Activated CD8-positive, alpha-beta memory T cell treated with anti-CD3 and anti-CD28 coated beads, Interleukin-2, amount 10 ng/mL, durations not matched to agents 7 days and 5 days (primary cell): ENCODE measurements at places on chromosomes 7 and 10. TPM values are rescaled to one million over a fixed set of nuclear protein-coding genes. Genes with fewer than 3 reads are reported as not detected.
A peak's percentile ranks its signal among the peaks of the same experiment; 100 is the strongest.

The ZCCHC24 gene
- 3.1 TPM for total RNA-seq

The NXPH1 gene
- not detected for total RNA-seq

DNA sequence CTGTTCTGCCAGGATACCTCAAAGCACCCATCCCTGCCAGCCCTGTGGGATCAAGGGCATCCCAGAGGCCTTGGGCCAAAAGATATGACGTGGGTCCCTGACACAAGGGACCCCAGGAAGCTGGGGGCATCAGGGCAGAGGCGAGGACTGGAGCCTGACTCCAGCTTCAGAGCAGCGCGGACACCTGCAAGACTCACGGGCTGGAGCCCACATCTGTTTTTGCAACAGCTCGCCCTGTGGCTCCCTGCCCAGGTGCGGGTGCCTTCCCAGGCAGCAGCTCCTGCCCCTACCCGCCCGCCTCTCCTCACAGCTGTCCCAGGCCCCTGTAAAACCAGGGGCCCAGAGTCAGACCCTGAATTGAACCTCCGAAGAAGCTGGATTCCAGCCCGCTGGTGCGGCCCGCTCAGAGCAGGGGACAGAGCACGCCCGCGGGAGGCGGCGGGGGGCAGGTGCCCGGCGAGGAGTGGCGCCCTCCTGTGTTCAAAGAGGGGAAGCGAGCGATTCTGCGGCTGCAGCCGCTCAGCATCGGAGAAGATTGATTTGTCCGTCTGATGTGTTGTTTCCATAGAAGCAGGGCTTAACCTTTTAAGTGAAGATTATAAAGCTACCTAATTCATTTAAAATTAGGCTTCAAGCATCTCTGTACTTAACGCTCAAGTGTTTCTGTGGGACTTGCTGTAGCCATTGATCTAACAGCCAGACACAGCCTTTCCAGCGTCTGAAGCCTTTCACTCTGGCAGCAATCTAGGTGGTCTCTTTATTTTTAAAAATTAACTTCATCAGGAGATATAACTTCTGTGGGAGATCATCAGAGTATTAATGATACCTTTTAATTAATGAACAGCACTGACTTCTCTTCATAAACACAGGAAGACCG lies 88.4 kb downstream of the BEND7 start:
- peak overlapping the region; percentile 21 for H3K4me3 ChIP-seq
- peak; percentile 60 for DNase-seq
- peaks cover 49% of the 10 kb centered on the region for H3K27me3 ChIP-seq
- H3K4me1 ChIP-seq: peaks cover 7% of the 10 kb centered on the region
- no peak overlapping the region for H3K27ac ChIP-seq

DNA sequence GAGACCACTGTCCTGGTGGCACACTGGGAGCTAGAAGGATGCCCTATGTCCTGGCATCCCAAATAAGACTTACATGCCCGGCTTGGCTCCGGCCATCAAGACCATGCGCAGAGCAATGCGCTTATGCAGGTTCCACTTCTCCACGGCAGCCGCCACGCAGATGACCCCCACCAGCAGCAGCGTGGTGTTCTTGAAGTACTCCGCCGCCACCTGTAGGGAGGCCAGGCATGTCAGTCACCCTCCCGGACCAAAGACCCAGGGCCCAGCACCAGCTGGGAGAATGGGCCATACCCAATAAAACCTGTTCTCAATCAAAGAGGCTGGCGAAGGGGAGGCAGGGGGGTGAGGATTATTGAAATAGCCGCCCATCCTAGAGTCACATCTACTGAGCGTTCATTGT lies 19.9 kb downstream of the SLC13A4 start:
- no peak overlapping the region for H3K4me3 ChIP-seq
- DNase-seq: no peak
- H3K27ac ChIP-seq: no peak overlapping the region
- no peaks in the 10 kb centered on the region for H3K36me3 ChIP-seq
- peaks cover 3% of the 10 kb centered on the region for H3K4me1 ChIP-seq
- no peaks in the 10 kb centered on the region for H3K27me3 ChIP-seq

- H3K36me3 ChIP-seq: peaks cover 4% of the 10 kb centered on the region
- H3K27ac ChIP-seq: no peak overlapping the region
- no peaks in the 10 kb centered on the region for H3K4me1 ChIP-seq
Measured at GRCh38 chr7:25978466-25978865, 173.5 kb upstream of the NFE2L3 start.

- peaks cover 15% of the 10 kb centered on the region for H3K27me3 ChIP-seq
- no peaks in the 10 kb centered on the region for H3K4me1 ChIP-seq
- no peaks in the 10 kb centered on the region for H3K36me3 ChIP-seq
Measured at GRCh38 chr7:27109466-27110185, 7.1 kb upstream of the HOXA2 start.

DNA sequence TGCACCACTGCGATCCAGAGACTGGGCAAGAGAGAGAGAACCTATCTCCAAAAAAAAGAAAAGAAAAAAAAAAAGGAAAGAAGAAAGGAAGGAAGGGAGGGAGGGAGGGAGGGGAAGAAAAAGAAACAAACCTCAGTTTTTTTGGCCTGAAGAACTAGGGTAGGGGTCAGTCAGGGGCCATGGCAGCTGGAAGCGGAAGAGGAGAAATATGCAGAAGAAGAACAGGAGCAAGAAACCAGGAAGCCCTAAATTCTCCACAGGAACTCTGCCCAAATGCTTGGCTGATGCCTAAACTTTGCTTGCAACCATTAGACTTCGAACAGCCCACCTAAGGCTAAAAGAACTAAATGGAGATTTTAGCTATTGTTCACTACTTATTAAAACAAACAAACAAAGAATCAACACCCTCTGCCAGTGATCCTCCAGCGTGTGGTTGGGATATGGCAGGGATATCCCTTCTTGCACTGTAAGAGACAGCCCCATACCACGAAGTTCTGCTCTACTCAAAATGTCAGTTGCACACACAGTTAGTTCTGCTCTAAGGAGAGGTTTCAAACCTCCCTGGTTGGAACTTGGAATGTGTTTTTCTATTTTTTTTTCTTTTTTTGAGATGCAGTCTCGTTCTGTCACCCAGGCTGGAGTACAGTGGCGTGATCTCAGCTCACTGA lies 139.5 kb downstream of the FAM107B start:
- H3K4me1 ChIP-seq: no peaks in the 10 kb centered on the region
- peaks cover 5% of the 10 kb centered on the region for H3K36me3 ChIP-seq
- no peak for DNase-seq
- no peak overlapping the region for H3K27ac ChIP-seq
- H3K4me3 ChIP-seq: no peak overlapping the region

GRCh38 chr10:83769281-83769820 lies 370.0 kb upstream of the GHITM start:
- DNase-seq: no peak
- H3K36me3 ChIP-seq: no peaks in the 10 kb centered on the region
- no peaks in the 10 kb centered on the region for H3K4me1 ChIP-seq
- H3K4me3 ChIP-seq: no peak overlapping the region
- no peaks in the 10 kb centered on the region for H3K27me3 ChIP-seq
- no peak overlapping the region for H3K27ac ChIP-seq

DNA sequence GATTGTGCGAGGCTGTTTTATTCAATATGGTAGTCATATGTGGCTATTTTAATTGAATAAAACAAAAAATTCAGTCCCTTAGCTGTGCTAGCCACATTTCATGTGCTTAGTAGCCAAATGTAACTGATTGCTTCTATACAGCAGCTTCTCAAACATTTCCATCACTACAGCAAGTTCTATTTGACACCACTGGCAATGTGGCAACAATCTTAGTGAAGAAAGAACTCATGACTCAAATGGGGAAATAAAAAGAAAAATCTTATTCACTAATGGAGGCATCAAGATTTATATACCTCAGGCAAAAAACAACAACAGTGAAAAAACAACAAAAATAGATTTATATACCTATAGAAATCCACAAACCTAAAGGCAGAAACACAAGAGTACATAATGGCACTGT lies 17.9 kb downstream of the SEM1 start:
- H3K4me1 ChIP-seq: peaks cover 6% of the 10 kb centered on the region
- H3K36me3 ChIP-seq: peaks cover 44% of the 10 kb centered on the region
- no peaks in the 10 kb centered on the region for H3K27me3 ChIP-seq
- no peak for DNase-seq

DNA sequence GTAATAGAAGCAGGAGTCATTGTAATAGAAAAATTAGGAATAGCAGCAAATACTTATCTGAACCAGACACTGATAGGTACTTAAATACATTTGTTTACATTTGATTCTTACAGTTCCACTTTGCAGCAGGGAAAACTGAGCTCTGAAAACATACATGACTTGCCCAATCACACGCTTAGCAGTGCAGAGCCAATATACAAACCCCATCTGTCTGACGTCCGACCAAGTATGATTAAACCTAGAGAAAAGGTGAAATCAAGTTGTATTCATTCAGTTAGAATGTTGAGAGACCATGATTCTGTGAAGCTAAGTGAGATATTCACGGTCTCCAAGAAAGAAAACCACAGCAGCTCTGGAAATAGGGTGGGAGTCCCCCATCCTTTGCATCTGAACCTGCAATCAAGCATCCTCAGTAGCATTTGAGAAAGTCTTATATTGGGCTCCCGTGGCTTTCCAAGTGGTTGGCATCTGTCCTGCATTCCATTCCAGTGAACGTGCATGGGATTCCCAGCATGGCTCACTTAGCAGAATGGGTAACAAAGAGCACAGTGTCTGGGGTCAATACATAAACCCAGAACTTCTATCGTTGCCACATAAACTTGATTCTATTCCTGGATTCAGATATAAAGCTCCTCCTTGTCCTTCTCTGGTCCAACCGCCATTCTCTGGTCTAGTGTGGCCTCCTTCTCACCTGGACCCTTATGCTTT lies 148.7 kb upstream of the RSU1 start:
- no peaks in the 10 kb centered on the region for H3K36me3 ChIP-seq
- no peak overlapping the region for H3K27ac ChIP-seq
- peaks cover 21% of the 10 kb centered on the region for H3K4me1 ChIP-seq
- H3K27me3 ChIP-seq: peaks cover 3% of the 10 kb centered on the region

DNA sequence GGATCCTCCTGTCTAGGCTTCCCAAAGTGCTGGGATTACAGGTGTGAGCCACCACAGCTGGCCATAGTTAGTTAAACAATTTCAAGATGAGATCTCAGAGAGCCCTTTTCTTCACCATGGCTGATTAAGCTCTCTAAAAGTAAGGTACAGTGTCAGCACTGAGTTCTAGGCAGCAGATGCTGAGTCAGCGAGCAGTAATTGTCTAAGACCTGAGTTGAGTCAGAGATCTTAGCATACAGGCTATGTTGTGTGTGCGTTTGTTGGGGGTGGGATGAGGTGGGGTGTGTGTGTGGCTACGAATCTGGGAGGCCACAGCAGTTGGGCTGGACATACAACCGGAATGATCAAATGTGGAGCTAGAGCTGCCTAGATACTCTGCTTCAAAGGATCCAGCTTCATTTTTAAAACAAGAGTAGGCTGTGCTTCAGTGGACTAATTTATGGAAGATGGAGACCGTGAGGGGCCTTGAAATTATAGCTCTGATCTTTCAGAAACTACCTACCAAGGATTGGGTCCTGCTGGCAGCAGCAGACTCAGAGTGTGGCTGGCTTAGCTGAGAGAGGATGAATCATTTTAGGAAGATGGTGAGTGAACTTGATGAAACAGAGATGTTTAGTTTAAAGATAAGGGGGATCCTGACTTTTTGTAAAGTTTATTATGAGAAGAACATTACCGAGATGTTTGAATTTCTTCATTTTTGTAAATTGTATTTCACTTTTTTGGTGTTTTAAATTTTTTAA lies 17.5 kb upstream of the MTPN start:
- no peaks in the 10 kb centered on the region for H3K27me3 ChIP-seq
- peak overlapping the region; percentile 42 for H3K27ac ChIP-seq
- no peak overlapping the region for H3K4me3 ChIP-seq
- peaks cover 4% of the 10 kb centered on the region for H3K36me3 ChIP-seq
- DNase-seq: no peak
- peaks cover 27% of the 10 kb centered on the region for H3K4me1 ChIP-seq

GRCh38 chr10:132974886-132975830 lies 32.8 kb upstream of the CFAP46 start:
- H3K4me1 ChIP-seq: no peaks in the 10 kb centered on the region
- H3K36me3 ChIP-seq: no peaks in the 10 kb centered on the region

GRCh38 chr10:118370499-118370898 lies 28.4 kb upstream of the FAM204A start:
- no peak overlapping the region for H3K27ac ChIP-seq
- no peak overlapping the region for H3K4me3 ChIP-seq
- no peaks in the 10 kb centered on the region for H3K4me1 ChIP-seq
- DNase-seq: no peak
- peaks cover 41% of the 10 kb centered on the region for H3K27me3 ChIP-seq

DNA sequence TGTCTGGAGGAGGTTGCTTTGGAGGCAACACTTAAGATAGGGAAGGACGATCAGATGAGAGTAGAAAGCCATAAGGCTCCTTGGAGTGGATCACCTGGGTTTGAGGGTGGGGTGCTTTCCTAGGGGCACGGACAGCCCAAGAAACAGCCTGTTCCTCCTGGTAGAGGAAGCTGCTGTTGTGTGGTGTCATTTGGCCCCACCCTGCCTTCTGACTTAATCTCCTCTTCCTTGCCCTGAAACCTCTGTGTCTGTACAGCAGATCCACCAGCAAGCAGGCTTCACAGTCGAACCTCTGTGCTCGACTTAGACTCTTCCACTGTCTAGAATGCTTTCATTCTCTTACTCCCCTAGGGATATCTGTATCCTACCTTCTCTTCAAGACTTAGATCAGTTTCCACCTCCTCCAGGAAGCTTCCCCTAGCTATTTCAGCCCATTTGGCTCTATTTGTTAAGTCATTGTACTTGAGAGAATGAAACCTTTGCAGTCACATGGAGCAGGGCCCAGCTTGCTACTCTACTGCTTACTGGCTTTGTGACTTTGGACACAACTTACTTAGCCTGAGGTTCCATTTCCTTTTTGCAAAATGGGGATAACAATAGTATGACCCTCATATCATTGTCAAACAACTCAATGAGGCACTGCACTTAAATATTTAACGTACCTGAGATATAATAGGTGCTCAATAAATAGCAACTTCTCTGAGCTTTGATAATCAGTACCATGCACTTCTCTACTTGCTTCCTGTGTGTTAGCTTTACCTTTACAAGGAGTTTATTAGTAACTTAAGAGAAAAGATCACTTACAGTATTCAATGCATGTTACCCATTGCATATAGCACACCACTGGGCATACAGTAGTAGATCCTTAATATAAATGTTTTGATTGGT lies 5.0 kb downstream of the MXI1 start:
- peak; percentile 79 for DNase-seq
- H3K36me3 ChIP-seq: peaks cover 6% of the 10 kb centered on the region
- H3K27ac ChIP-seq: peak overlapping the region; percentile 92
- peak overlapping the region; percentile 81 for H3K4me3 ChIP-seq
- H3K4me1 ChIP-seq: peaks cover 58% of the 10 kb centered on the region

GRCh38 chr10:96833220-96834001 lies 1.3 kb downstream of the LCOR start:
- DNase-seq: peak; percentile 44
- peak overlapping the region; percentile 81 for H3K27ac ChIP-seq
- peaks cover 15% of the 10 kb centered on the region for H3K36me3 ChIP-seq
- H3K4me3 ChIP-seq: peak overlapping the region; percentile 91
- H3K27me3 ChIP-seq: no peaks in the 10 kb centered on the region

DNA sequence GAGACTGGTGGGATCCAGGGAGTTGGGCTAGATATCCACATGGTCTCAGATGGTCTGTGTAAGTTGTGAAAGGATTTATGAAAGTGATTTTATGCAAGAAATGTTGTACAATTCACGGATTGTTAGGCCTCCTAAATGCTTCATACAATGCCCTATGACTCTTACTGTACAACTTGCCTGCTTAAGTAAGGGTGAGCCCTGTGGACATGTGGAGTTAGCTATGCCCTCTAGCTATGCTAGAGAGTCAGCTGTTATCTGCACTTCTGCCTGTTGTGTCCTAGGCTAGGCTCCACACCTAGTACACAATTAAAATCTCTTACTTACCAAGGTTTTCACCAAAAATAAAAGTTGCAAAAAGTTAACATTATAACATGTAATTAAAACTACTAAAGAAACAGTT lies 1.7 kb upstream of the CFAP43 start:
- peak overlapping the region; percentile 23 for H3K4me3 ChIP-seq
- no peak overlapping the region for H3K27ac ChIP-seq
- peaks cover 28% of the 10 kb centered on the region for H3K27me3 ChIP-seq
- peaks cover 11% of the 10 kb centered on the region for H3K4me1 ChIP-seq
- DNase-seq: no peak
